Activated T-helper 17 cell treated with anti-CD3 and anti-CD28 coated beads, Interleukin-2, amount 50 U/mL, for 72 hours (primary cell): ENCODE measurements at places on chromosomes 16 and 17. TPM values are rescaled to one million over a fixed set of nuclear protein-coding genes. Genes with fewer than 3 reads are reported as not detected.

Gene PRSS36
- 1.1 TPM for total RNA-seq

Gene TPSB2
- not detected for total RNA-seq

Gene EFNB3
- not detected for total RNA-seq

- ATAC-seq = peak; percentile 82
These were observed 19.3 kb downstream of the CDH1 start for GRCh38 chr16:68756239-68756915.

GRCh38 chr16:2987833-2988232 lies 7.6 kb upstream of the PKMYT1 start:
- ATAC-seq = no peak
